ENCODE measurements at places on chromosomes 13 and 19.
A peak's percentile ranks its signal among the peaks of the same experiment; 100 is the strongest.

- DNase-seq = no peak
Observed at GRCh38 chr19:13864046-13864666, 12.8 kb upstream of the NANOS3 start.

GRCh38 chr13:23609874-23610576 is 39.8 kb downstream of the TNFRSF19 start:
- no peak for DNase-seq

DNA sequence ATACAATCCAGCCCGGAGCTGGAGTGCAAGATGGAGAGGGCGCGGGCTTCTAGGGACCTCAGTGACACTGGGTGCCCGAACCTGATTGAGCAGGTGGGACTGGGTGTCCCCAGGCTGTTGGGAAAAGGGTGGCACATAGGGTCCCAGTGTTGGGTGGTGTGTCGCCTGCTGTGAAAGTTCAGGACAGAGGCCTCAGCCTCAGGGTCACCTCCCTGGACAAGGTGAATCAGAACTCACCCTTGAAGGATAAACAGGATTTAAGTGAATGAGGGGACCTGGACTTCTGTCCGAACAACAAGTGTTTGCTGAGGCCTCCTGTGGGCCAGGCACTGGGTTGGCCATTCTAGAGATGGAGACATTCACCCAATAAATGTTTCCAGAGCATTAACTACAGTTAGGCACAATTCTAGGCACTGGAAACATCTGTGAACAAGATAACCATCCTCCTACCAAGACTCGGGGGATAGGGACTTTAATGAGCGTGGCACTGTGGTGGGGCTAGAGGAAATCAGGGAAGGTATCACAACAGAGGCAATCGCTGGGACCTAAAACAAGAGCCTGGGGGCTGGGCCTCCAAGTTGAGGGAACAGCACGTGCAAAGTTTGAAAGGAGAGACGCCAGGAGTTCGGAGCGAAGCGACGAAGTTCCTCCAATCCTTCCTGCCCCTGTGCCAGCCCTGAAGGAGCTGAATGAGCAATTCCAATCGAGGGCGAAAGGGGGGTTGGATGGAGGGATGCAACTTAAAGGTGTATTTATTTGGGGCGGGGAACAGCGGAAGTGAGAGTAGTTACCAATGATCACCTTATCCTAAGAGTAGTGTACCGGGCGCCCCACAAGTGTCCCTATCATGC is 921 bp upstream of the POLD1 start:
- DNase-seq = no peak

DNA sequence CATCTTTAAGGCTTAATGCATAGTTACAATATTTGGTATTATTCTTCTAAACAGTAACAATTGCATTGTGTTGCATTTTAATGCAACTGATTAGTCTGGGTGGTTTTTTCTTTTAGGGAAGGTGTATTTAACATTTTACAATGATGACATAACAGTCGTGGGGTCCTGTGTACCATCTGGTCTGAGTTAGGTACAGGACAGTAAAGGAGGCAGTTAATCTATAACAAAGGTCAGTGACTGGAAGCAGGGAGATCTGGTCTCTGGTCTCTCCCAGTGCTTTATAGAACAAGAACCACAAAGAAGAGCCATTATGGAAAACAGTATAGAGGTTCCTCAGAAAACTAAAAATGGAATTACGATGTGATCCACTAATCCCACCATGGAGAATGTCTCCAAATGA is 2.7 kb upstream of the OR7G2 start:
- DNase-seq = no peak

DNA sequence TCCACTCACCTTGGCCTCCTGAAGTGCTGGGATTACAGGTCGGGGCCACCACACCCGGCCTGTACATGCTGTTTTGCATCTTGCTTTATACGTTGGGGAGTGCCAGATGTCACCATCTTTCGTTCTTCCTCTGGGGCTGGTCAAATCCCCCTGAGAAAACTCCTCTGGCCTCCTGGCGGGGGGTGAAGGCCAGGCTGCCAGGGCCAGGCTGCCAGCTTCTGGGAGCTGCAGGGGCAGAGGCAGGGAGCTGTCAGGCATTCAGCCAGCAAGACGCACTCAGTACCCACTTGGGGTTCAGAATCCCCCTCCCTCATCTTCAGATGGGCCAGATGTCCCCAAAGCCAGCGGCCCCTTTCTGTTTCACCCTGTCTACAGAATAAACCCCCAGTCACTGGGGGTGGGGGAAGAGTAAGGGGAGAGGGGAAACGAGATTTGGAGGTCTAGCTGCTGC is 16.1 kb downstream of the ZSWIM9 start:
- no peak for DNase-seq

DNA sequence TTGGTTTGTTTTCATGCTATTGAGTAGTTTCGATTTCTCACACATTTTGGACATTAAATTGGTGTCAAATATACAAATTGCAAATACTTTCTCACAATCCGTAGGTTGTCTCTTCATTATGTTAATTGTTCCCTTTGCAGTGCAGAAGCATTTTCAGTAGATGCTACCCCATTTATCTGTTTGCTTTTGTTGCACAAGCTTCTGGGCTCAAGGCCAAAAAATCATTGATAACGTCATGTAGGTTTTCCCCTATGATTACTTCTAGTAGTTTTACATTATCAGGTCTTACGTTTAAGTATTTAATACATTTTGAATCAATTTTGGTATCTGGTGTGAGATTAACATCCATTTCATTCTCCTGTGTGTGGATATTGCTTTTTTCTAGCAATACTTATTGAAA is 14.0 kb upstream of the ZNF347 start:
- no peak for DNase-seq

- peak; percentile 85 for DNase-seq
Observed at GRCh38 chr19:3573858-3574637, 1.3 kb downstream of the HMG20B start.

DNA sequence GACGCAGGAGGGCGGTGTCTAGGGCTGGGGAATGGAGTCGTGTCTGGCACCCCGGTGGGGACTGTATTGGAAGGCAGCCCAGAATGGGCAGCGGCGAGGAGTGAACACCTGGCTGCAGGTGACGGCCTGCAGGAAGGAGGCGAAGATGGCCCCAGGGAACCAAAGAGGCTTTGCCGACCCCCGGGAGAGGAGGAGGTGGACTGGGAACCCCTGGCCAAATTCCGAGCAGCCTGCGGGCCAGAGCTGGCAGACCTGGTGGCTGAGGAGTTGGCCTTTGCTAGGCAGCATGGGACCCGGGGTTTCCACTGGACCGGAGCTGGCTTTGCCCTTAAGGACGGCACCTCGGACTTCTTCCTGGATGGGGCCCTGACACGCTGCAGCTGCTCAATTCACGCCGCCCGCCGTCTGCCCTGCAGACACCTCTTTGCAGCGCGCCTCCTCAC is 25.9 kb downstream of the ZSWIM9 start:
- no peak for DNase-seq

DNA sequence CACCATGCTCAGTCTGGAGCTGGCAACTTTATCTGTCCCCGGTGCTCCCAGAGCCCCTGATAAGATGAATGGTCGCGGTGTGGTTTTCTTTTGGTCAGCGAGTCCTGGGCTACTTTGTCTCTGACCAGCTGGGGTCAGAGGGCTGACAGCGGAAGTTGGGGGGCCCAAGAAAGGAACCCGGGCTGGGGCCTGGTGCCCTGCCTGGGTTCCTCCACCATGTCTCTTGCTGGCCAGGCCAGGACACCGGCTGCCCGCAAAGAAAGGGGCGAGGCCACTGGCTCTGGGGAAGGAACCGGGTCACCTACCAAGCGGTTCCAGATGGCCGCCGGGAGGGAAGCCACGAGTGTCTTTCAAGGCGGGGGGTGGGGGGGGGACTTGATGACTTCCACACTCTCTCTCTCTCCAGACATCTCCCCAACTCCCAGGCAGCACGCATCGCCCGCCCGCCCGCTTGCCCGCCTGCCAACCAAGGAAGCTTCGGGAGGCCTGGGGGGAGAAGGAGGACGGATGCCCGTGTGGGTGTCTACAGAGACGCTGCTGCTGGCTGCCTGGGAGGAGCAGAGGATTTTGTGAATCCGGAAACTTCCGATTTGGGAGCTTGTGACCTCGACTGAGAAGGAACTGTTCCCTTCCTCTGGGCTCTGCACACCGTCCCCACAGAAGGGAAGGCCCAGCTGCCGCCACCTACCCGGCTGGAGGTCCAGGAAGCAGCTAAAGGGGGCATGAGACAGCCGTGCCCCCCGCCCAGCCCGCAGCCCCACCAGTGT is 1.1 kb downstream of the PIP5K1C start:
- DNase-seq = no peak

- peak; percentile 88 for DNase-seq
Observed at GRCh38 chr13:46176756-46177155, 5.2 kb downstream of the LCP1 start.

DNA sequence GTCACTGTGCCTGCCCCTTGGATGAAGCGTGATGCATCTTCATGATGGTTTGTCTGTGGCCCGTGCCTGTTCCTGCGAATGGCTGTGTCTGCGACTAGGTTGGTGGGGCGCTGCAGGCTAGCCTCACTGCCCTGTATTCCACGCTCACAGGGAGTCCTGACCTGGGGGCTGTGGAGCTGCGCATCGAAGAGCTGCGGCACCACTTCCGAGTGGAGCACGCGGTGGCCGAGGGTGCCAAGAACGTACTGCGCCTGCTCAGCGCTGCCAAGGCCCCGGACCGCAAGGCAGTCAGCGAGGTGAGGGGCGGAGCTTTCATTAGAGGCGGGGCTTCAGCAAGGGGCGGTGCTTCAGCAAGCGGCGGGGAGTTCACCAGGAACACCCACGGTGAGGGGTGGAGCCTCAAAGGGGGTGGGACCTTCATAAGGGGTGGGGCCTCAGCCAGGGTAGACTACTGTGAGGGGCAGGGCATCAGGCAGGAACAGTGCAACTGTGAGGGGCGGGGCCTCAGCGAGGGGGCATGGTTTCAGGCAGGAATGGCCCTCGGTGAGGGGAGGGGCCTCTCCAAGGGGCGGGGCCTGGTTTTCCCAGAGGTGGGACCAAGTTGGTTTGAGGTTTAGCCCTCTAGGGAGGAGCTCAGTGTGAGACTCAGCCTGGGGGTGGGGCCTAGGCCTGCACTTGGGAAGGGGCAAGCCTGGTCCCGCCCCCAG is 17.2 kb downstream of the PKN1 start:
- no peak for DNase-seq

DNA sequence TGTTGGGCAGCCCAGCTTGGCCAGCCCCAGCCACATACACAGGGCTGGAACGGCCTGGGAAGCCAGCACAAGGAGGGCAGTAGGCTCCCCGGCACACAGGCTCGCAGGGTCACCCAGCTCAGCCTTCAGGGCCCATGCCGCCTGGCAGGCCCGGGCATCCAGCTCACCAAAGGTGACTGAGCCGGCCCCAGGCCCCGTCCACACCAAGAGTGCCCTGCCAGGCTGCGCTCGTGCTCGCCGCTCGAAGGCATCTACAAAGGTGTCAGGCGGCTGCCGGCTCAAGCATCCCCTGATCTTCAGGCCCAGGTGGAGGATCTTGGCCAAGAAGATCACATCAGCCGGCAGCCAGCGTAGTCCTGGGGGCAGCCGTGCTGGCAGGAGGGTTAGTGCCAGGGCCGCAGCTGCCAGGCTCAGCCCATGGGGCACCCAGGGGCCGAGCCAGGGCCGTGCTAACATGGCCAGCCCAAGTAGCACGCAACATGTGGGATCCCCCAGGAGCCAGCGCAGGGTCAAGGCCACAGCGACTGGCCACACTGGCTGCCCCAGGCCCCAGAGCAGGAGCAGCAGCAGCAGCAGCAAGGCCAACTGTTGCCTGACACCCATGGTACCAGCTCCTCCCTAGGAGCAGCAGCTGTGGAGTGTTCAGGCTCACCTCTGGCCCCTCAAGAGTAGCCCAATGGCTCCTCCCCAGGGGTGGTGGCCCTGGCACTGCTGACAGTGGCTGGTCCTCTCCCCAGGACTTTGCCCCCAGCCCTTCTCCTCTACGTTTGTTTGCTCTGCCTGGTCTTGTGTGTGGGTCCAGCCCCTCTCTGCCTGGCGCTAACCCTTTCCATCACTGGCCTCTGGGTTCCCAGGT is at the start of gene SLC27A5:
SLC27A5 (minus strand) TSS at position 640 of the 856 bp plus-strand sequence; CDS start at position 603, 37 bp downstream.
- DNase-seq = no peak

DNA sequence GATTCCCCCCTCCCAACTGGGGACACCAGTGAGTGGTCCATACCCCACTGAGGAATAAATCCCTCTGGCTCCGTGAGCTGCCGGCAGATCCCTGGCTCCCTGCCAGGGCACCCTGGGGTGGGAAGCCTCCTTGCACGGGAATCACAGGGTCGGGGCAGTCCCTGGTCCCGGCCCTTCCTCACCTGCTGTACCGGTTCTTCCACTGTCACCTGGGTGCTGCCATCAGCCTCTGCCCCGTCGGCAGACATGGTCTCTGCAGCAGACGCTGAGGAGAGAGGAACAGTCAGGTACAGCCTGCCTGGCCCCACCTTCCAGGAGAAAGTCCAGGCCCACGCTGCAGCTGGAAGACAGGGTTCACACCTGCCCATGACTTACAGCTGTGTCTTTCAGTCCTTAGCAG is 6.3 kb downstream of the PLIN3 start:
- DNase-seq = no peak

- no peak for DNase-seq
Observed at GRCh38 chr13:44660050-44660449, 83.9 kb upstream of the TSC22D1 start.

GRCh38 chr13:59247171-59247570 is 916.6 kb downstream of the DIAPH3 start:
- DNase-seq = no peak

GRCh38 chr13:110105136-110105535 is 201.8 kb downstream of the COL4A1 start:
- no peak for DNase-seq

DNA sequence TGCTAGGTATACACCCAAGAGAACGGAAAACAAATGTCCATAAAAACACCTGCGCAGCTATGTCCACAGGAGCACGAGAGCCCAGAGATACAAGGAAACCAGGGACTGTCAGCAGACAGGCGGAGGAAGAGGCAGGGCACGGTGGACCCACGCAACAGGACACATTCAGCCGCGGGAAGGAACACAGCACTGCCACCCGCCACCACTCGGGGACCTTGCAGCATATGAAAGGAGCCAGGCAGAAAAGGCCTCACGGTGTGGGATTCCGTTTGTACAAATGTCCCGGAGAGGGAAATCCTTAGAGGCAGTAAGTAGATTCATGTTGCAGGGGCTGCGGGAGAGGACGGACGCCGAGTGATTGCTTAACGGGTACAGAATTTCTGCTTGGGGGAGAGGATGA is 7.8 kb downstream of the HSPBP1 start:
- no peak for DNase-seq

- DNase-seq = no peak
Observed at GRCh38 chr19:46311444-46311843, 14.6 kb downstream of the HIF3A start.

GRCh38 chr13:73740666-73741065 is 393.5 kb downstream of the KLF12 start:
- DNase-seq = no peak

Measured in GM12864 (cell line).